ENCODE measurements at places on chromosomes 1 and 21.

GRCh38 chr1:96116731-96117130, 604.9 kb upstream of the PTBP2 start:
- DNase-seq = no peak

GRCh38 chr21:34970566-34970965, 78.5 kb downstream of the RUNX1 start:
- no peak for DNase-seq

GRCh38 chr21:14405962-14406361, 23.0 kb upstream of the HSPA13 start:
- no peak for DNase-seq

GRCh38 chr1:246860401-246860800, 71.3 kb downstream of the AHCTF1 start:
- no peak for DNase-seq

DNA sequence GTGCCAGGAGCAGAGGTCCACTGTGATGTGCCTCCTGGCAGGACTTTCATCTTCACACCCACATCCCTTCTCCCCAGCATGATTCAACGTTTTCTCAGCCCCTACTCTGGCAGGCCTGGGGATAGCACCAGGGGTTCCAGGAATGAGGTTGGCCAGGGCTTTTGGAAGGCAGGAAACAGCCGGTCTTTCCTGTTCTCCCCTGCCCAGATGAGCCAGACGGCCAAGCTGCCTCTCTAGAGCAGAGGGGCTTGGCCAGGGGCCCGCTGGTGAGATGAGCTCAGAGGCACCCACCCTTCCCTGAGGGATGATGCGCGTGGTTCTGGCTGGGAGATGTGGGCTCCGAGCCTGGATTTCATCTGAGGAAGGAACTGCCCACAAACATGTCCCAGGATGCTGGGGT, 4.3 kb upstream of the MFAP2 start:
- DNase-seq = no peak

Measured in activated CD4-positive, alpha-beta memory T cell treated with anti-CD3 and anti-CD28 coated beads for 36 hours (primary cell).